ENCODE measurements at places on chromosomes 4 and X.

DNA sequence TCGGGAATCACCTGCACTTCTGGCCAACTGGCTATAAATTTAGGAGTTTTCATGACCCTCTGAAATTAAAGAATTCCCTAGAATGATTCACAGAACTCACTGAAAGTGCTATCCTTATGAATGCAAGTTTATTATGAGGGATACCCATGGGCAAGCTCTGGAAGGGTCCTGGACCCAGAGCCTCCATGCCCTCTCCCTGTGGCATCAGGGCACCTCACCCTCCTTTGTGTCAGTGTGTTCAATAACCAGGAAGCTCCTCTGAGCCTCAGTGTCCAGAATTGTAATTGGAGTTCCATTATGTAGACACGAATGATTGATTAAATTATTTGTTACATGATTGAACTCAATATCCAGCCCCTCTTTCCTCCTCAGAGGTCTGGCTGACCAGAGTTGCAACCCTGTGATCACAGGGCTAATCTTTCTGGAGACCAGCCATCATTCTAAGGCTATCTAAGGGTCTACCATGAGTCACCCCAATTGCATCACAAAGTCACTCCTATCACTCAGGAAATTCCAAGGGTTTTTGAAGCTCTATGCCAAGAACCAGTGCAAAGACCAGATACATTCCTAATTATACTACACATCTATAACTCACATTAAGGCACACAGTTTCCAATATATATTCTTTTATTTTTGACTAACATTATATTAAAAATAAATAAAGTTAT is 8.9 kb downstream of the ANXA3 start:
- no peak for DNase-seq

DNA sequence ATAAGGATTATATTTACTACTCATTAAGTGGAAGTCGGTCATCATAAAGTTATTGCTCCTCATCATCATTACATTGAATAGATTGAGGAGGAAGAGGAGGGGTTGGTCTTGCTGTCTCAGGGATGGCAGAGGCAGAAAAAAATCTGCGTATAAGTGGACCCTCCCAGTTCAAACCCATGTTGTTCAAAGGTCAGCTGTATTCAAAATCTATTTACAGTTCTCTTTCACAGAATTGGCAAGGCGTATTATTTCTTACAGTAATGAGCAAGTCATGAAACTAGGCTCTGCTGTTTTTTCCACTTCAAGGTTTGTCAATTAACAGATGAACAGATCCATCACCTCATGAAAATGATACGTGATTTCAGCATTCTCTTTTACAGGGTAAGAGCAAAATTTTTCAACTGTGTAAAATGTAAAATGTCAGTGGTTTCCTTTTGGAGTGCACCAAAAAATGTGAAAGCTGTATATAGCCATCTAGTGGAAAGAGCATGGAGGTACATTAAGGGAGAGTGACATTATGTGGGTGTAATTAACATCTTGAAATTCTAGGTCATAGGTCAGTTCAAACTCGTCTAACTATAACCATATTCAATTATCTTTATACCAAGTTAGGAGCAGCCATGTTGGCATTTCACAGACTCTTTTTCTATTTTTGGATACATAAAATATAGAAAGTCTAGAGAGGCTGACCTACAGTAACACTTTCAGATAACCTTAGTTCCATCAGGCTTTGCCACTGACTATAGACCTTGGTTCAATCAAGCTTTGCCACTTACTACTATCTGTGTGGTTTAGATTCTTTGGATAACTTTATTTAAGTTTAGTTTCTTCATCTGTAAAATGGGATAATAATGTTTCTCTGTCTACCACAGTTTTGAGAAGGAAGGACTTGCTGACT is 30.1 kb downstream of the NEIL3 start:
- DNase-seq = no peak

DNA sequence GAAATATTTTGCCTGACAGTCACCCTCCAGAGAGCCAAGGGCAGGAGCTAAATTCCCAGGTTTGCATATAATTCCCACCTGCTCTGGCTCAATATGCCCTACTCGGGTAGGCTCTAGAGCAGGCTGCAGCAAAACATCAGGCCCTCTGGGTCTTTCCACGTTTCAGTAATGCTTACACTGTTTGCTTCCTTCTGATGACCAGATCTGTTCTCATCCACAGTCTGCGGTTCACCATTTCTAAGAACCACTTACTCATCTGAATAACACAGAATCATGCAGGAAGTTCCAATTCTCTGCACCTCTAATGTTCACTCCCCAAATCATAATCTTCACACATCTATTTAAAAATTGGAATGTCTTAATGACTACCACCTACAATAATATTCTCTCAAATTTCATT is 141.4 kb downstream of the PPP3CA start:
- peak; percentile 8 for DNase-seq

GRCh38 chr4:6221851-6222760 is 21.8 kb upstream of the JAKMIP1 start:
- DNase-seq = no peak

- no peak for DNase-seq
Measured at GRCh38 chrX:49878128-49878833, 1.0 kb upstream of the USP27X start.

DNA sequence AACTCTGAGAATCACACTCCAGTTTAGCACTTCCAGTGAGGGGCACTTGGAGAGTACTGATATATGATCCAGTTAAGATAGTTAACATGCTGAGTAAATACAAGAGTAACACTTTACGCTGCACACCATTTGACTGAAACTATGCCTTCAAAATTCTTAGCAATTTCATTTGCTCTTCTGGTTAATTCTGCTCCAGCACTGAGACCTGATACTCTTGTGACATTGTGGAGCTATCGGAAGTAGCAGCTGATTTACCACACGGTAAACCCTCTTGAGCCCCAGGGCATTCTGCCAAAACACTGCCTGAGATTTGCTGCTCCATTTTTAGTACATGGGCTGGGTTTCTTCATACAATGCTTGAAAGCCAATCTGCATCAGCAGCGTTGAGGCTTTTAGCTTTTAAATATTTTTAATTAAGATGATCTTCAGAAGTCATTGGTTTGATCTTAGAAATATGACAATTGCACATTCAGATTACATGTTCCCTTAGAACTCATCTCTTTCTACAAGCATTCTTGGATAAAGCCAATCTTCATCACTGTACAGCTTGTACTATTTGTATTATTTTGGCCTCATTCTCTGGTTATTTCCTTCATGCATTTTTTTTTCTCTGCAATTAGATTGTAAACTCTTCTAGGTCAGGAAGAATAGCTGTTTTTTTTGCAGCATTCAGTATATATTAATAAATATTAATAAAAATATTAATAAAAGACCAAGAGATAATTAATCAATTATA is 67.8 kb upstream of the ETNPPL start:
- DNase-seq = no peak

DNA sequence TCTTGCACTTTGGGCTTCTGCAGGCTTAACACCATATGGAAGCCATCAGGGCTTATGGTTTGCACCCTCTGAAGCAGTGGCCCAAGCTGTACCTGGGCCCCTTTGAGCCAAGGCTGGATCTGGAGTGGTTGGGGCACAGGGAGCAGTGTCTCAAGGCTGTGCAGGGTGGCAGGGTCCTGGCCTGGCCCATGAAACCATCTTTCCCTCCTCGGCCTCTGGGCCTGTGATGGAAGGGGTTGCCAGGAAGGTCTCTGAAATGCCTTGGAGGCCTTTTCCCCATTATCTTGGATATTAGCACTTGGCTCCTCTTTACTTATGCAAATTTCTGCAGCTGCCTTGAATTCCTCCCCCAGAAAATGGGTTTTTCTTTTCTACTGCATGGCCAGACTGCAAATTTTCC is 134.7 kb upstream of the USP9X start:
- DNase-seq = no peak

DNA sequence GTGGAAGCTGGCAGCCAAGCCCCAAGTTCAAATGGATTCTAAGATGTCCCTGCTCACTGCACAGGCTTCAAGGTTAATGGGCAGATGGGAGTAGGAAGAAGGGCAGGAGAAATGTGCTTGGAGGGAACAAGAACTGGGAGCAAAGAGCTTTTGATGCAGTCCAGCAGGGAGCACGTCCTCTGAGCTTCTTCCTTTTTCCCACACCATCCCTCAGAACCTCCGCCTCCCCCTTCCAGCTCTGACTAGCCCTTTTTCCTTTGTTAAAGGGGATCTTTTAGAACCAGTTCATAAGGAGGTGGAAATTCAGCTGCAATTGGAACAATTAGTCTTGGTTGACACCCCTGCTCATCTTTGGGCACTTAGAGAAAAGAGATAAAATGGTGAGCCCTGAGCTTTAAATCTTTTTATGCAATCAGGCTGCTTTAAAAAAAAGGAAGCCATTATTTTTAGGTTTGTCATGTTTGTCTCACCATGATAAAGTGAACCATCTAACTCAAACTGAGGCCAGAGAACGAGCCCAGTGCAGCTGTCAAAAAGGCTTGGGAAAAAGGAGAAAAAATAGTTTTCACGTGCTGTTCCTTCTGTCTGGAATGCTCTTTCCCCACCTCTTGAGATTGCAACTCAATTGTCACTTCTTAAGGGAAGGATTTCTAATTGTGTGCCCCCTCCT is 135.8 kb upstream of the IL1RAPL2 start:
- no peak for DNase-seq

Measured in HL-60 (cell line).